ENCODE measurements at places on chromosomes 16 and 17. TPM values are rescaled to one million over a fixed set of nuclear protein-coding genes. Genes with fewer than 3 reads are reported as not detected.

BCO1 gene
- total RNA-seq, result not detected

CES3 gene
- 9.2 TPM for total RNA-seq

HOXB2 gene
- 18.4 TPM for total RNA-seq

KRTAP9-8 gene
- total RNA-seq, result not detected

SEC14L5 gene
- total RNA-seq, result 12.0 TPM

LGALS9B gene
- total RNA-seq, result not detected

CACNG4 gene
- total RNA-seq, result not detected

HOXB7 gene
- 1.8 TPM for total RNA-seq

MEOX1 gene
- total RNA-seq, result 5.5 TPM

MMP25 gene
- total RNA-seq, result under 0.01 TPM

CA4 gene
- total RNA-seq, result 3.3 TPM

XAF1 gene
- 25.2 TPM for total RNA-seq

NR1D1 gene
- 16.8 TPM for total RNA-seq

MYO15A gene
- 7.5 TPM for total RNA-seq

UTS2R gene
- 0.20 TPM for total RNA-seq

CES4A gene
- total RNA-seq, result 19.2 TPM

ARSG gene
- total RNA-seq, result 11.4 TPM

GGA2 gene
- 38.8 TPM for total RNA-seq

RAP1GAP2 gene
- 9.0 TPM for total RNA-seq

TAT gene
- total RNA-seq, result not detected

ATP1B2 gene
- total RNA-seq, result 3.9 TPM

MMP15 gene
- 11.4 TPM for total RNA-seq

RASD1 gene
- total RNA-seq, result 250 TPM

TRIM25 gene
- total RNA-seq, result 27.3 TPM

CHST4 gene
- not detected for total RNA-seq

PLLP gene
- total RNA-seq, result 363 TPM

CLEC3A gene
- not detected for total RNA-seq

CXCL16 gene
- 5.7 TPM for total RNA-seq

TMC7 gene
- 3.3 TPM for total RNA-seq

TEDC2 gene
- 2.5 TPM for total RNA-seq

UNKL gene
- total RNA-seq, result 34.3 TPM

MT1E gene
- total RNA-seq, result 229 TPM

NUDT16L1 gene
- 30.3 TPM for total RNA-seq

KRT14 gene
- 43.9 TPM for total RNA-seq

ASB16 gene
- 2.7 TPM for total RNA-seq

C17orf107 gene
- total RNA-seq, result 1.3 TPM

RNF222 gene
- total RNA-seq, result not detected

MT1G gene
- total RNA-seq, result 87.7 TPM

TEKT3 gene
- total RNA-seq, result 3.7 TPM

TAF15 gene
- total RNA-seq, result 115 TPM

G6PC1 gene
- not detected for total RNA-seq

KRT27 gene
- not detected for total RNA-seq

NPIPA8 gene
- total RNA-seq, result 0.42 TPM

CCDC92B gene
- total RNA-seq, result not detected

TBC1D3C gene
- total RNA-seq, result not detected

All from tibial nerve (tissue), 4 donors.